ENCODE measurements at places on chromosomes 3 and 15.
A peak's percentile ranks its signal among the peaks of the same experiment; 100 is the strongest.

- DNase-seq: peak; percentile 28
These were observed 28.5 kb downstream of the DNAJC13 start for GRCh38 chr3:132445817-132446216.

- DNase-seq: no peak
These were observed 82.9 kb downstream of the ARRDC4 start for GRCh38 chr15:98043160-98044014.

DNA sequence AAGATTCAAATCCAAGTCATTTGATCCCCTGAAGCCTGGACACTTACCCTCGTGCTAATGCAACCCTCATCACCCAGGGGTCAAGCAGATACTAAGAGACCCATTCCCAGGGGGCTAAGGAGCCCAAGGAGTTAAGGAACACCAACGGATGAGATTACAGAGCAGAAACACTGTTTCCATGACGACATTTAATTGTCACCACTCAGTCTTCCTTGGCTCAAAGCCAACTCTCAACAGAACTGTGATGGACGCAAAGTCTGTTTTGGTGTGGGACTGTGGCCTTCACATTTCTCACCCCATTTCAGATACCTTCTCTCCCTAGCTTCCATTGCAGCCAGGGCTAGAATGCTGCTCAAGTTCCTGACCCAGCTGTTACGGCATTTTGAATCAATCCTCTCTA is 383.5 kb upstream of the WNT5A start:
- DNase-seq: no peak

GRCh38 chr15:41554915-41555314 is 4.1 kb upstream of the TYRO3 start:
- no peak for DNase-seq

DNA sequence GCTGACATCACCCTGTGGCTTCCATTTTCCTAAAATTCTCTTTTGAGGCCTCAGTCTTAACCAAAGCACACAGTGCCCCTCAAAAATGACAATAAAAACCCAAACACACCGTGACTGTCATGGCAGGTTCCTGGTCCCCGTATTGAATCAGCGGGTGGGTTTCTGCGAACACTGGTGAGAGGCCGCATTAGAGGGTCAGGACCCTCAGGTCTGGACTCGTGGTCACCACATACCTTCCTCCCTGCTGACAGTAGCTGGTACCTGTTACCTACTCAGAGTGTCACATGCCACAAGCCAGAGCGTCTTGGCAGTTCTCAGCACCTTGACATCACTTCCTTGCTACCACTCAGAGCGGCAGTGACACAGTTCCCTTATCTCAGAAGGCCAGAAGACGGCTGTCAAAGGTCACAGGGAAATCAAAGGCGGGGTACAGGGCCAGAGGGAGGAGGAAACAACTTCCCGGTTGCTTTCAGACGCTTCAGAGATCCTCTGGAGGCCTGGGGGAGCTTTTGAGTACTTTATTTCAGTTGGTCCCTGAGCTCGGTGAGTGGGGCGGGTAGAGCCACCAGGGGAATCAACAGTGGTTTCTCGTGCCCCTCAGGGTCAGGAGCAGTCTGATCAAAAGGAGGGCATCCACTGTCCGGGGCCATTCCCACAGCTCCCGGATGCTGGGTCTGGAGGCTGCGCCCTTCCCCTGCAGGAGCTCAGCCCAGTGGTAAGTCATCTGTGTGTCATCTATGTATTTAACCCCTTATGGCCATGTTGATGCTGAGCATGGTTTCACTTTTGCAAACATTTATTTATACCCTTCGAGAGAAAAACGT is at the start of the genes CCR5AS and CCRL2:
Gene CCR5AS, minus strand, starts transcription at position 279 of the 824 bp plus-strand sequence.
Gene CCRL2, plus strand, starts transcription at position 472 of the 824 bp plus-strand sequence. CDS start 821 bp downstream, outside the sequence.
- DNase-seq: peak; percentile 71

DNA sequence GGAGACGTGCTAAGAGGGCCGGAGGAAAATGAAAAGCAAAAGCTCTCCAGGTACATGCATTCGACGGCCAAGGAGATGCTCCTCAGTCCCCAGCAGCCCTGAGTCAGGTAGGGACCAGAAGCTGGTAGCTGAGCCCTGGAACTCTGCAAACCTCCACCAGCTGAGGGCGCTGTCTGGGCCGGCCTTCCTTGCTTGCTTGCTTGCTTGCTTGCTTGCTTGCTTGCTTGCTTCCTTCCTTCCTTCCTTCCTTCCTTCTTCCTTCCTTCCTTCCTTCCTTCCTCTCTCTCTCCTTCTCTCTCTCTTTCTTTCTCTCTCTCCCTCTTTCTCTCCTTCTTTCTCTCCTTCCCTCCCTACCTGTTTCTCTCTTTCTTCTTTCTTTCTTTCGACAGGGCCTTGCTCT is 94.6 kb upstream of the RASGRF1 start:
- no peak for DNase-seq

GRCh38 chr3:186127463-186127862 is 18.6 kb upstream of the ETV5 start:
- no peak for DNase-seq

- no peak for DNase-seq
These were observed 66.4 kb downstream of the LMCD1 start for GRCh38 chr3:8567784-8568575.

DNA sequence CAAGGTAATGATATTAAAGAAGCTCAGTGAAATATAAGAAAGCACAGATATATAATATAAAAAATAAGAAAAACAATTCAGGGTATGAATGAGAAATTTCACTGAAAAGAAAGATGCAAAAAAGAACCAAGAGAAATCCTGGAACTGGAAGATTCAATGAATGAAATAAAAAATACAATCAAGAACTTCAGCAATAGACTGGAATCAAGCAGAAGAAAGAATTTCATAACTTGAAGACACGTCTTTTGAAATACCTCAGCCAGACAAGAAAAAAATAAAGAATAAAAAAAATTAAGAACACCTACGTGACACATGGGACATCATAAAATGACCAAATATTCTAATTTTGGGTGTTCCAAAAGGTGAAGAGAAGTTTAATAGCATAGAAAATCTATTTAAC is 104.6 kb upstream of the NEO1 start:
- DNase-seq: no peak

GRCh38 chr3:157098121-157098822 is 61.7 kb downstream of the CCNL1 start:
- peak; percentile 53 for DNase-seq

GRCh38 chr15:39542385-39543065 is 38.4 kb upstream of the THBS1 start:
- DNase-seq: no peak

GRCh38 chr3:165383381-165383780 is 187.2 kb upstream of the SLITRK3 start:
- no peak for DNase-seq

DNA sequence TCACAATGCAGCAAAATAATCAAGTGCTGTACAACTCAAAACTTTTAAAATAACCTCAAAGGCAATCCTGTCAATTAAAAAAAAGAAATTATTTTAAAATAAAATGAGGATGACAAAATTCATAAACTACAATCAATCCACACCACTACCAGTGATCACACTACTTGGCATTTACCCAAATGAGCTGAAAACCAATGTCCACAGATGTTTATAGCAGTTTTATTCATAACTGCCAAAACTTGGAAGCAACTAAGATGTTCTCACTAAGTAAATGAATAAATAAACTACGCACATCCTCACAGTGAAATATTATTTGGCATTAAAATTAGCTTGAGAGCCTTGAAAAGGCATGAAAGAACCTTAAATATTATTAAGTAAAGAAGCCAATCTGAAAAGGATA is 121.3 kb downstream of the STAG1 start:
- DNase-seq: no peak

GRCh38 chr3:12501360-12502020 is 17.2 kb downstream of the TSEN2 start:
- peak; percentile 69 for DNase-seq

DNA sequence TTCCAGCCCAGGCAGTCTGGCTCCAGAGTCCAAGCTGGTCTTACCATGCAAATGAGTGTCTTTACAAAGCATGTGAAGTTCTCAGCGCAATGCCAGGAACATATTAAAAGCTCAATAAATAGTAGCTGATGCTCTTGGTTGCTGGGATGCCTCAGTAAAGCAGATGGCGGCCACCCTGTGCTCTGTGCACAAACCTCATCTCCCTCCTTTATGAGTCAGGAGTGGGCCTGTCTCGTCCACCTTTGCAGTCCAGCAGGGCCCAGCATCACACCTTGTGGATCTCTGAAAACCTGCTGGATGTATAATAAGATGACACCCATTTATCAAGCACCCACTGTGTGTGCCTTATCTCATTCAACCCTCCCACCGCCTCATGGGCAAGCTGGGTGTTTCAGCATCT is 42.7 kb downstream of the FAM174B start:
- DNase-seq: no peak

DNA sequence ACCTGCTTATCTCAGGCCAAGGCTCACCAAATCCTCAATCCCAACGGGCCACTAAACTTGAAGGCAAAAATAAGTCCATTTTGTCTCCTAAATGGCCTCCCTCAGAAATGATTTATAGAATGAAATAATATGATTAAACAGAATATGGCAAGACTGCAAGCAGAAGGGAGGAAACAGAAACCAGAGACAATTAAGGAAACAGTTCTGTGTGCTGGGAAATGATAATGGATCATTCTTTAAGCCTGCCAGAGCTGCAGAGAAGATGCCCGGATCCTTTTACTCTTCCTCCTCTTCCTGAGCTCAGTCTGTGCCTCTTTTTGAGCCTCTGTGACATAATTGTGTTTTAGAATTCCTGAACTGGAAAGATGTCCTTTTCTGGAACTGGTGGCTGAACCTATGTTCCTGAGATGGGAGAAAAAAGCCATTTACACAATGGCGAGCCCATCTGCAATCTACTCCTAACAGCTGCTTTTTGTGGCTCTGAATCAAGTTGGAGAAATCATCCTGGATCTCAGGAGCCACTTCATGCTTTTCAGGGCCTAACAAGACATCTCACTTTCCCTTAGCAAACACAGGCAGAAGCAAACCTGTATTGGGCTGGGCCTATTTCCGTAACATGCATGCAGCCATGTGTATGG is 2.8 kb upstream of the ABHD2 start:
- DNase-seq: no peak

DNA sequence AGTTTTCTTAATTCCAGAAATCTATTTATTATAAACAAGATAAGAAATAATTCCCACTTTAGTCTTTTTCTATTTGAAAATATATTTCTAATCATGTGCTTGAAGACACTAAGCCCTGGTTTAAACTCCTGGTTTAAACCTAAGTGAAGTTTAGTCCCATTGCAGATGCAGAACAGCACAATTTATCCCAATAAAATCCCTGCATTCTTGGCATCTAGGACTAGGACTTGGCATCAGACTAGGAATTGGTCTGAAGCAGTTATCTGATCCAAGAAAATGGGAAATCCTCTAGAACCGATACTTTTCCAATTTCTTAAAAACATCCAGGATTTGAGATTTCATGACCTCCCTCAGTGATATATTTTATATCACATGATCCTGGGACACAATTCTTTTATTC is 168.8 kb upstream of the VEPH1 start:
- DNase-seq: no peak

- DNase-seq: no peak
These were observed 136.9 kb upstream of the SLC2A2 start for GRCh38 chr3:171163101-171164066.

- DNase-seq: no peak
These were observed 13.0 kb downstream of the MEF2A start for GRCh38 chr15:99578809-99579208.
